A673 (cell line): ENCODE measurements at places on chromosomes 6 and 20. TPM values are rescaled to one million over a fixed set of nuclear protein-coding genes. Genes with fewer than 3 reads are reported as not detected.

DNA sequence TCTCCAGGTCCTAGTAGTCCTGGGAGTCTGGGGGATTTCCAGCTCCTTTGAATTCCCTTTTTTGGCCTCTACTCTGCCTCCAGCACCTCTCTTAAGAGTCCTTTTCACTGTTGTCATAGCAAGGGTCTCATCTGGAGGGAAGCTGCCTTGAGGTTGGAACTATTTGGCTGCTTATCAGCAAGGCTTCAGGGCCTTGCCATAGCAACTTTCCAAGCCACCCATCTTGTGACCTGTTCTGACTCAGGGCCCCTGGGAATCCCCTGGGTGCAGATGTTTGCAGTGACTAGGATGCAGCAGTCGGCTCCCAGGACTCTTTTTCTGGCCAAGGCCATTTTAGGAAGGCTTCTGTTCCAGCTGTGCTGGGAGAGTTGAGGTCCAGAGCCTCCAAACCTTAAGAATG is 12.4 kb downstream of the PKIG start:
- peaks cover 20% of the 10 kb centered on the region for H3K36me3 ChIP-seq
- no peak overlapping the region for H3K4me3 ChIP-seq
- no peak overlapping the region for H3K27ac ChIP-seq
- no peak for DNase-seq
- H3K27me3 ChIP-seq, result no peaks in the 10 kb centered on the region

DEFB110 gene
- not detected in 2 replicates for total RNA-seq

DNA sequence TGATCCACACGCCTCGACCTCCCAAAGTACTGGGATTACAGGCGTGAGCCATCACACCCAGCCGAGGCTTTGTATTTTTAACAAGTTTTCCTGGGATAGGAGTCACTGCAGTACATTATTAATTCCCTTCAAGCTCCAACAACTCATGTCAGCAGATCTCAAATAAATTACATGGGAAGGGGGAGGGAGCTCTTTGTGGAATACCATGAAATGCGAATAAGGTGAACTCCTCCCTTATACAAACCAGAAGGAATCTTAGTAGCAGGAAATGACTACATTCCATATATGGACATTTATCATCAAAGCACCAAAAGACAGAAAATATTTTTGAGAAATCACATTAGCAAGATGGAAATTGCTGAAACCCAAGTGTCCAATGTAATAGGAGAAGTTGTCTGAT is 2.9 kb downstream of the GSS start:
- peaks cover 8% of the 10 kb centered on the region for H3K4me1 ChIP-seq
- H3K4me3 ChIP-seq, result no peak overlapping the region
- peak; percentile 15 for DNase-seq
- no peaks in the 10 kb centered on the region for H3K27me3 ChIP-seq

DNA sequence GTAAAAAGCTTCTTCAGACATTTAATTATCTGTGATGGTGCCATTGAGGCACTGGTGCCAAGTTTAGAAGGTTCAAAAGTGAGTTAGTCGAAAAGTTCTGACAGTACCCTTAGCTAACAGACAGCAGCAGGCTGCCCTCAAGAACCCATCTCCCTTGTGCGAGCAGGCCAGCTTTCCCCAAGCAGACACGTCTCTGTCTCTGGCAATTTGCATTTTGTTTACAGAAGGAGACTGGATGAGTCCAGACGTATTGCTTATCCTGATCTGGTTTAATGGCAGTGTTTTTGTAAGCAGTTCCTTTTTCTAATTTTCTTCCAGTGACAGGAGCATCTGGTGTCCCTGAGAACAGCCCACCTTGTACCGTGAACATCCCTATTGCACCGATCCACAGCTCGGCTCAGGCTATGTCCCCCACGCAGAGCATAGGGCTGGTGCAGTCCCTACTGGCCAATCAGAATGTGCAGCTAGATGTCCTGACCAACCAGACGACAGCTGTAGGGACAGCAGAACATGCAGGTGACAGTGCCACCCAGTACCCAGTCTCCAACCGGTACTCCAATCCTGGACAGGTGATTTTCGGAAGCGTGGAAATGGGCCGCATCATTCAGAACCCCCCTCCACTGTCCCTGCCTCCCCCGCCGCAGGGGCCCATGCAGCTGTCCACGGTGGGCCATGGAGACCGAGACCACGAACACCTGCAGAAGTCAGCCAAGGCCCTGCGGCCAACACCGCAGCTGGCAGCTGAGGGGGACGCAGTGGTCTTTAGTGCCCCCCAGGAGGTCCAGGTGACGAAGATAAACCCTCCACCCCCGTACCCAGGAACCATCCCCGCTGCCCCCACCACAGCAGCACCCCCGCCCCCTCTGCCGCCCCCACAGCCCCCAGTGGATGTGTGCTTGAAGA is 58.3 kb upstream of the TMEM181 start:
- DNase-seq, result no peak
- peaks cover 7% of the 10 kb centered on the region for H3K4me1 ChIP-seq
- peaks cover 16% of the 10 kb centered on the region for H3K36me3 ChIP-seq
- H3K27me3 ChIP-seq, result no peaks in the 10 kb centered on the region

SLC13A3 gene
- total RNA-seq, result 1.3 and 1.4 TPM in 2 replicates
